ENCODE measurements at places on chromosomes 11 and 22.

- no peak for DNase-seq
Measured at GRCh38 chr22:21755851-21756284, 20.3 kb upstream of the YPEL1 start.

DNA sequence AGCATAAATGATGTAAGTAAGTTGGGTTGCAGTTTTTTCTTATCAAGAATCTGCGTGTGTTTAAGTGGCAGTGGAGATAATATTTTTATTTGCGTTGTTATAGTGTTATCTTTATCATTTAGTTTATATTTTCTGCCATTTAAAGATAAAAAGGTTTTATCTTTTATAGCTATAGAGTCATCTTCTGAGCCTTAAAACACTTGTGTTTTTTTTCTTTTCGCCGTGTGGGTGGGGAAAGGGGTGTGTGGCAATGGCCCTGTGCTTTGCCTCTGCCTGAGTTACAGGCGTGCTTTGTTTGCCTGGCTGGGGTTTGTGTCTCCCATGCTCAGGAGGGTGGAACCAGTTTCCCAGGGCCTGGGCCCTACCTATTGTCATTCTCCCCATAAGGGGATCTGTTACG lies 16.2 kb downstream of the ARHGEF12 start:
- no peak for DNase-seq

DNA sequence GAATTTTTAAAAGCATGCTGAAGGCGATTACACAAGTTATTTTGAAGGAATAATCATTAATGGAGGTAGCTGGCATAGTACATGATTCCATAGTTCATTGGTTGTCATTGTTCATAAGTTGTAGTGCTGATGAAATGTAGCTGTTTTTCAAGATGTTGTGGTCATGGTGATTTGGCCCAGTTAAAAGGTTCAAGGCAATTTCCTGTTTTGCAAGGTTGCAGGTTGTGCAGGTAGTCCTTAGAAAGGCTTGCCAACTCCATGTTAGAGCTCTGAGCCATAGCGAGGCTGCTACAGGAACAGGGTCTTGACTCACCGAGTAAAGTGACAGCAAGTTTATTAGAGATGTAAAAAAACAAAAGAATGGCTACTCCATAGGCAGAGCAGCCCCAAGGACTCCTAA lies 95.8 kb upstream of the CHORDC1 start:
- no peak for DNase-seq

- DNase-seq = peak; percentile 98
Measured at GRCh38 chr11:57761301-57762234, at the start of gene CTNND1. Gene CTNND1, plus strand, starts transcription at chr11:57761802. Its CDS starts 29,677 bp downstream, at chr11:57791479.

DNA sequence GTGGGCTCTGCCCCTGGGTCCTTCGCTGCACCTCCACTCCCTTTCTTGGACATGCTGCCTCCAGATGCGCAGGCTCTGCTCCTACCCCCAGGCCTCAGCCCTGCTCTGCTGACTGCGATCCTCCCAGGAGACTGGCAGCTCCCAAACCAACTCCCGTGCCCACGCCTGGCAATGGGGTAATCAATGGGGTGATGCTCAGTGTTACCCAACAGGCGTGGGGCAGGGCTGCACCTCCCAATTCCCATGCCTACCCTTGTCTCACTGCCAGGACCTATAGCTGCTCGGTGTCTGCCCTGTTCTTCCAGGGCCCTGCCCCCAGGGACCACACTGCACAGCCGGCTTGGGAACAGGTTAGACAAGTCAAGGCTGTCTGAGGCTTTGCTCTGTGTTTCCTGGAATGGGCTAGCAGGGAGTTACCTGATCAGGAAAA lies at the start of gene ALDH3B2:
ALDH3B2 (minus strand) TSS at position 182 of the 430 bp plus-strand sequence. CDS start 7,688 bp downstream, outside the sequence.
- no peak for DNase-seq

GRCh38 chr11:83181815-83182214 lies 11.7 kb upstream of the ANKRD42 start:
- DNase-seq = no peak

DNA sequence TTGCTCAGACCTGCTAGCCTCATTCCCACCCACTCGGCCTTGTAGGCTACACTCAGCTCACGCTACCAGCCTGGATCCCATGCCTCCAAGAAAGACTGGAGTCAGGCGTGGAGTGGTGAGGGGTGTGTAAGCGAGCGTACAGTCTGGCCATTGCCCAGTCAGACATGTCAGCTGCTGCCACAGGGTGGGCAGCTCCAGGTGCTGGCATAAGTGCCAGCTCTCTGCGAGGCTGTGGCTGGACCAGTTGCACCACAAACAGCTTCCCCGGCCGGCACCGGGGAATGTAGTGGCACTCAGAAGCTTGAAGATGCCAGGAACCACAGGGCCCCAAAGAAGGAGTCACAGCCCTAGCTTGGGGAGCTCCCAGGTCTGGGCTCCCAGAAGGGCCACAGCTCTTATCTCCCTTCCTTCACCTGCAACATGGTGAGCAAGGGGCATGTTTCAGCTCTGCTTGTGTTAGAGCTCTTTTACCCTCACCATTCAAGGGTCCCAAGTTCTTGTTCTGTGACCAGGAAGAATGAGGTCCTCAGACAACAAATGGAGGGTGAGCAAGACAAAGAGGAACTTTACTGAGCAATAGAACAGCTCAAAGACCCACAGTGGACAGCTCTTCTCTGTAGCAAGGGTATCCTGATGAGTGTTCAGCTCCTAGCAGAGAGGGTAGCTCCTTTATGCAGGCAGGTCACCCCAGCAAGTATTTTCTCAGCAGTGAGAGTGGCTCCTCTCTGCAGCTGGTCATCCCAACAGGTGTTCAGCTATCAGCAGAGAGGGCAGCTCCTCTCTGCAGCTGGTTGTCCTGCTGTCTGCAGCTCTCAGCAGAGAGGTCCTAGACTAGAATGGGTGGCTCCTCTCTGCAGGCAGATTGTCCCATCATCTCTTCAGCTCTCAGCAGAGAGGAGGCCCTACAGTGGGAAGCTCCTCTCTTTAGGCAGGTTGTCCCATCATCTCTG lies 6.0 kb downstream of the SBF2 start:
- no peak for DNase-seq

- no peak for DNase-seq
Measured at GRCh38 chr22:28956506-28956905, 73.1 kb downstream of the ZNRF3 start.

GRCh38 chr11:4183410-4184057 lies 88.9 kb downstream of the RRM1 start:
- no peak for DNase-seq

DNA sequence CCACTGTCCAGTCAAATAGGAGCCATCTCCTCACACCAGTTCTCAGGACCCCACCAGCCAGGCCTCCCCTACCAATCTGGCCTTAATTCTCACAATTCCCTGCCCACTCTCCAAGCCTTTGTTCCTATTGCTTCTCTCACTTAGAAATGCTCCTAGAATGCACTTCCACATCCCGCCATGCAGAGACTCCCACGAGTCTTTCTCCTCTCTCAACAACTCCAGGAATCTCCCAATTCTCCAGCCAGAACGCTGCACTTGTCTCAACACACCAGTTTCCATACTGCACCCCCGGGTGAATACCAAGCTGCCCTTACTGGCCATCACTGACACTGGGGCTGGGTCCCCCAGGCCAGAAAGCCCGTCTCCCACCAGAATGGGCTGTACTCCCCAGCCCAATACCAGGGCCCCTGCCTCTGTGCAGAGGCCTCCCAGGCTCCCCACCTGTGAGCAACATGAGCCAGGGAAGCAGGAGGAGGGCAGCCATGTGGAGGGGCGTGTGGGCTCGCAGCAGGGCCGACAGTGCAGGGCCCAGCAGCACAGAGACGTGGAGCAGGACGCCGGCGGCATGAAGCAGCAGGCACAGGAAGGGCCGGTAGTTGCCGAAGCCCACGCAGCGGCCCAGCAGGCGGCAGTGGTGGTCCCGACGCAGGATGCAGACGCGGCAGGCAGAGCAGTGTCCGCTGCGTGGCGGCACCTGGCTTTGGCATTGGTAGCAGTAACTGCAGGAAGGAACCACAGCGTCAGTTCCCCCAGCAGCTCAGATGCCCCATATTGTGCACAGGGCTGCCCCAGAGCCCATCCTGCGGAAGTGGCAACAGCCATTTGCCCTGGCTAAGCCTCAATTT lies 2.4 kb downstream of the ZDHHC24 start:
- DNase-seq = peak; percentile 12

GRCh38 chr11:65064847-65065240 lies 6.5 kb upstream of the NAALADL1 start:
- DNase-seq = no peak

All from fibroblast of the conjunctiva (primary cell).